ENCODE measurements at places on chromosomes 13 and 19. TPM values are rescaled to one million over a fixed set of nuclear protein-coding genes. Genes with fewer than 3 reads are reported as not detected.

Gene OSCAR
- not detected for total RNA-seq

Gene ZNF723
- not detected for total RNA-seq

Gene MFSD12
- total RNA-seq = 25.0 TPM

Gene CRX
- not detected for total RNA-seq

Gene TNNT1
- 1.3 TPM for total RNA-seq

Gene TINCR
- not detected for total RNA-seq

Gene LAIR1
- not detected for total RNA-seq

Gene LGALS14
- not detected for total RNA-seq

Gene CLDND2
- total RNA-seq = not detected

Gene HSD17B14
- 0.54 TPM for total RNA-seq

- H3K4me3 ChIP-seq = no peak overlapping the region
- no peak for DNase-seq
- no peaks in the 10 kb centered on the region for H3K27me3 ChIP-seq
- H3K36me3 ChIP-seq = no peaks in the 10 kb centered on the region
Measured at GRCh38 chr19:53626976-53627375, 4.8 kb upstream of the DPRX start.

DNA sequence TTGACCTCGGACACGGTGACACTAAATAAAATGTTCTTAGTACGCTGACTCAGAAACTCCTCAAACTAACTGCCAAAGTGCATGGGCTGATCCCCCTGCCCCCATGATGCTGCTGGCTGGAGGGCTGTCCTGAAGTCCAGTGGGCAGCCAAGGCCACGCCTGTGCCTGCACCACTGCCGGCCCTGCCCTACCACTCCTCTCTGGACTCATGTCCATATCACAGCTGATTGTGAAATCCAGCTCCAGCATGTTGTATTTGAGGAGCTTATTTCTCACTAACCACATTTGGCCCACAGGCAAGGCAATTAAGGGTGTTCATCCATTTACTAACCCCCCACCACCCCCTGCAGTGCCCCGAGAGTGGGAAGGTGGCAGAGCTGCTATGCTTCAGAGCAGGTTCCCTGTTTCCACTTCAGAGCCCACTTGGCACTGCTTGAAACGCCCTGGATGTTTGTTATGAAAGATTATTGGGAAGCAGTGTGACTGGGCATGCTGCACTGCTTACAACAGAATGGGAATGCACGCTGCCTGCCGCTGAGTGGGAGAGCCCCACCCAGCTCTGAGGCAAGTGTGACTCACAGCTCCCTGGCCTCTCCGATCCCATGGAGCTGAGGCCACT lies 114.0 kb downstream of the UQCRFS1 start:
- no peaks in the 10 kb centered on the region for H3K4me1 ChIP-seq
- no peak overlapping the region for H3K4me3 ChIP-seq
- H3K36me3 ChIP-seq = no peaks in the 10 kb centered on the region
- no peak overlapping the region for H3K27ac ChIP-seq
- DNase-seq = peak; percentile 77
- no peaks in the 10 kb centered on the region for H3K27me3 ChIP-seq

DNA sequence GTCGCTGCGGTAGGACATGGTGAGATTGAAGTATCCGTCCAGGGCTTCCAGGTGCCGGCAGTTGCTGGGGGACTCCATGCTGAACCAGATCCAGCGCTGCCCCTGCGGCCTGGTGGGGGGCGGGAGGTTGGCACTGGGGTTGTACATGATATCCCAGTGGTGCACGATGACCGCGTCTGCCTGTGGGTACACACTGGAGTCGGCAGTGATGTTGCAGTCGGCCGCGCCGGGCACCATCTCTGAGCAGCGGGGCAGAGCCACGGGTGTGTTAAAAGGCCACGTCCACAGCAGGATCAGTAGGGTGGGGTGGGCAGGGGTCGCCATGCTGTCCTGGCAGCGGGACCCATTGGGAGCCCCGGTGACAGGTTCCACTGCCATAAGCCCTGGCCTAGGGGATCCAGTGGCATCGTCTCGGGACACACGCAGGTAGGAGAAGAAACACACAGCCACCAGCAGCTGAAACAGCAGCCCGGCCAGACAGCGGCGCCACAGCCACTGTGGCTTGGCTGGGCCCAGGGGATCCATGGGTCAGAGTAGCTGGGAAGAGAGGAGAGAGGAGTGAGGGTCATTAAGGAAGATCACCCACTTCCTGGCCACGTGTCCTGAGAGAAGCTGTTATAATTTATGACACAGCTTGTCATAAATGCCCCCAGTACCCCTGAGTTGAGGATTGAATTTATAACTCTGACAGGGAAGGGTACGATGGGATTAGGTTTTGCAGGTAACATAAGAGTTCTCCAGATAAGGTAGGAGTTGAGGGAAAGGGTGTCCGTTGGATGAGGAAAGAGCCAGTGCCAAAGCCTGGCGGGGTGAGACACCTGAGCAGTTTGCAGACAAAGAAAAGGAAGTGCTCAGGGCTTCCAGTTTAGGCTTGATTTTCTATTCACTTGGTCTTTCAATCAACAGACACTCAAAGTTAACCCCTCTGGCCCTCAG lies 2.9 kb downstream of the FUT5 start:
- no peaks in the 10 kb centered on the region for H3K36me3 ChIP-seq
- no peak overlapping the region for H3K27ac ChIP-seq
- DNase-seq = no peak
- peaks cover 2% of the 10 kb centered on the region for H3K4me1 ChIP-seq
- H3K27me3 ChIP-seq = peaks cover 15% of the 10 kb centered on the region

GRCh38 chr19:38742906-38743305 lies 1.4 kb downstream of the CAPN12 start:
- no peak overlapping the region for H3K27ac ChIP-seq
- H3K27me3 ChIP-seq = no peaks in the 10 kb centered on the region
- no peaks in the 10 kb centered on the region for H3K36me3 ChIP-seq
- no peak for DNase-seq
- H3K4me1 ChIP-seq = no peaks in the 10 kb centered on the region
- no peak overlapping the region for H3K4me3 ChIP-seq

GRCh38 chr13:52399708-52400107 lies 6.3 kb downstream of the THSD1 start:
- no peak overlapping the region for H3K27ac ChIP-seq
- no peaks in the 10 kb centered on the region for H3K4me1 ChIP-seq
- H3K4me3 ChIP-seq = no peak overlapping the region
- H3K36me3 ChIP-seq = no peaks in the 10 kb centered on the region

DNA sequence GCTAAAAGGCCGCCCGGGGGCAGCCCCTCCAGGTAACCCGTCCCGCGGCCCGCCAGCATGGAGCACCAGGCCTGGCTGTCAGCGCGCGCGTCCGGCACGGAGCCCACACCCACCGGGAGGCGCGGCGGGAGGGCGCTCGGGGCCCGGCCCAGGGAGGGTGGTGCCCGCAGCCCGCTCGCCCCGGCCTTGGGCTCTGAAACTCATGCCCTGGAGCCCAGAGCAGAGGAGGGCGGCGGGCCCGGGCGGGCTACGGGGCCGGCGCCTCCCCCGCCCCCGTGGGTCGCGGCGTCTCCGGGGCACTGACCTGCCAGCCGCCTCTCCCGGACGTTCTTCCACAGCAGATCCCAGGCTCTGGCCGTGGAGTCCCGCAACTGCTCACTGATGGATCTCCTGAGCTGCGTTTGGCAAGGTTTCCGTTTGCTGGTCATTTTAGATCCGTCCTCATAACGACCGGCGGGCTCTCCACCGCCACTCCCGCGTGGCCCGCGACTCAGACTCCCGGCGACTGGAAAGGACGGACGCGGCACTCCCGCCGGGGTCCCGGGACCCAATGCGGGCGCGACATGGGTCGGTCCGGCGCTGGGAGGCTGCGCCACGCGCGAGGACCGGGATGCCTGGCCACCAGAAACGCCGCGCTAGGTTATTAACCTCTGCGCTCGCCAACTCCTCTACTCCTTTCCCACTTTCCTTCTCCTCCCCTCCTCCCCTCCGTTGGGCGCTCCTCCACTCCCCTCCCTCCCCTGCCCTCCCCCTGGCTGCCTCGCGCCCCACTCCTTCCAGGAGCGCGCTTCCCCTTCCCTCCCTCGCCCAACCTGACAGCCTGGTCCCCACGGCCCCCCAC lies 64.7 kb upstream of the STARD13 start:
- DNase-seq = peak; percentile 39
- peaks cover 6% of the 10 kb centered on the region for H3K36me3 ChIP-seq
- H3K27ac ChIP-seq = peak overlapping the region; percentile 95

DNA sequence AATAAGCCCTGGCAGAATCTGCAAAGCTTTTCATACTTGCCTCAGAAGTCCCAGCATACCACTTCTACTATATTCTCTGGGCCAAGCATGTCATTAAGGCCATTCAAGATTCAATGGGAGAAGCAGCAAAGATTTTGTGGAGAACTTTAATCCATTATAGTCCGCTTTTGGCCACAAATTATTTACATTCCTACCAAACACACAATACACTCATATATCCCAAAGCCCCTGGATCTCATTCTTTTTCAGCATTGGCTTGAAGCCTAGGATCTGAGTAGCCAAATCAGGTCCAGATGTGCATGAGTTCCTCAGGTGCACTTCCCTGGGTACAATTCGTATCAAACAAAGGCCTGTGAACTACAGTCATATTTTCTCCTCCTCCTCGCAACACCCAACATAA lies 203.4 kb downstream of the NDFIP2 start:
- H3K4me1 ChIP-seq = no peaks in the 10 kb centered on the region
- peak; percentile 4 for DNase-seq
- no peaks in the 10 kb centered on the region for H3K27me3 ChIP-seq
- H3K36me3 ChIP-seq = no peaks in the 10 kb centered on the region
- H3K27ac ChIP-seq = no peak overlapping the region

DNA sequence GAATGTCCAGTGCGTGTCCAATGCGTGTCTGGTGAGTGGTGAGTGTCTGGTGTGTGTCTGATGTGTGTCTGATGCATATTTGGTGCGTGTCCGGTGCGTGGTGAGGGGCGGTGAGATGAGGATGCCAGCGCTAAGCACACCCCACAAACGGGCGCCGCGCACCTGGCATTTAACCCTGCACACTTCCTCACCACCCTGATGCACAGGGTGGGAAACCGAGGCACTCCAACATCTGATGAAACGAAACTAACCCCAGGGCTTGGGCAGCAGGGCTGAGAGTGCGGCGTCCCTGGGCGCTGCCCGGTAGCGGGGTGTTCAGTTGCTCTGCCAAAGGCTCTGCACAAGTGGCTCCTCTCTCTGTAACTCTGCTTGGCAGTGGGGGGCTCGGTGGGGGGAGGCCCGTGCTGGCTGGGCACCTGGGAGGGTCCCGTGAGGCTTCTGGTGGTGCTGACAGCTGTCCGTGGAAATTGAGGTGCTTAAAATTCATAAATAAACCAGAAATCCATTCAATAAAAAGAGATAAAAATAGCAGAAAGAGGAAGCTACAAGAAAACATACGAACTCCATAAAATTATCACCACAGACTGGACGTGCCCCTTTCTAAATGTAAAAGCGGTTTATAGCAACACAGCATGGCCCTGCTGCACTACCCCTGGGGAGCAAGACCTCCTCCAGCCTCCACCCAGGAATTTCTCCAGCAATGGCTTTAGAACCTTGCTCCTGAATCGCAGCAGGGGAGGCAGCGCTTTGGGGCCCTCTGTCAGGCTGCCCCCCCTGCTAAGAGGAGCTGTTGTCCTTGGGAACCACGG lies 76.0 kb downstream of the RASA3 start:
- H3K27me3 ChIP-seq = no peaks in the 10 kb centered on the region
- peaks cover 38% of the 10 kb centered on the region for H3K36me3 ChIP-seq
- no peak overlapping the region for H3K27ac ChIP-seq
- no peak for DNase-seq
- peaks cover 9% of the 10 kb centered on the region for H3K4me1 ChIP-seq

- H3K4me3 ChIP-seq = no peak overlapping the region
- H3K27ac ChIP-seq = no peak overlapping the region
- H3K36me3 ChIP-seq = no peaks in the 10 kb centered on the region
- DNase-seq = peak; percentile 25
- H3K27me3 ChIP-seq = no peaks in the 10 kb centered on the region
- H3K4me1 ChIP-seq = peaks cover 26% of the 10 kb centered on the region
Measured at GRCh38 chr13:44627441-44627840, 51.3 kb upstream of the TSC22D1 start.

DNA sequence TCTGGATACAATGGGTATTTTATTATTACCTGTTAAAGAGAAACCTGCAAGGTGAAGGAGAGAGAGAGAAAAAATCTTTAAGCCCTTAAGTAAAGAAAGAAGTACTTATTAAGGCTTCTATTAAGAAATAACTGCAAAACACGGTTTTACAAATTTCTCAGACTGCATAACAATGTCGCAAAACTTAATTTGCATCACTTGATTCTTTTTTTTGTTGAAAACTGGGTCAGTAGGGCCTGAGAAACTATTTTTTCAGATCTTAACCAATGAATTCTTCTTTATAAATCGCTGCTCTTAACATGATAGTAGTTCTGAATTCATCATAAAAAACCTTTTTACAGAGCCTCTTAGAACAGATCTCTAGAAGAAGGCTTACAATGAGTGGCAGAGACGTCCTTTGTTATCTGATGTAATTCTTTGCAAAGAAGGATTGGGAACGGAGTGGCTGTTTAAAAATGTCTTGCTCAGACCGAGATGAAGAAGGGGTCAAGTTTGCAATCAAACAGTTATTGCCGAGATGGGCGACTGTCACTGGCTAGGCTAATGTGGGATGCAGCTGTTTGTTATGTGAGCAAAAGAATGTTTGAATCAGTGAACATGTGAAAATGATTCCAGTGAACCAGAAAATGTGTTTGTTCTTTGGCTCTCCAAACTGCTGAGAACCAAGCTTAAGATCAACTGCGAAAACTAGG lies 76.3 kb downstream of the ZNF536 start:
- H3K27ac ChIP-seq = no peak overlapping the region
- no peaks in the 10 kb centered on the region for H3K27me3 ChIP-seq
- H3K4me1 ChIP-seq = no peaks in the 10 kb centered on the region
- no peak for DNase-seq
- H3K4me3 ChIP-seq = no peak overlapping the region

GRCh38 chr13:51793570-51794271 lies 10.2 kb downstream of the DHRS12 start:
- no peaks in the 10 kb centered on the region for H3K27me3 ChIP-seq
- no peak overlapping the region for H3K4me3 ChIP-seq
- peak; percentile 91 for DNase-seq

GRCh38 chr19:46880431-46880830 lies 19.6 kb downstream of the ARHGAP35 start:
- DNase-seq = peak; percentile 13
- no peak overlapping the region for H3K27ac ChIP-seq
- no peaks in the 10 kb centered on the region for H3K27me3 ChIP-seq
- no peak overlapping the region for H3K4me3 ChIP-seq
- H3K4me1 ChIP-seq = peaks cover 10% of the 10 kb centered on the region

DNA sequence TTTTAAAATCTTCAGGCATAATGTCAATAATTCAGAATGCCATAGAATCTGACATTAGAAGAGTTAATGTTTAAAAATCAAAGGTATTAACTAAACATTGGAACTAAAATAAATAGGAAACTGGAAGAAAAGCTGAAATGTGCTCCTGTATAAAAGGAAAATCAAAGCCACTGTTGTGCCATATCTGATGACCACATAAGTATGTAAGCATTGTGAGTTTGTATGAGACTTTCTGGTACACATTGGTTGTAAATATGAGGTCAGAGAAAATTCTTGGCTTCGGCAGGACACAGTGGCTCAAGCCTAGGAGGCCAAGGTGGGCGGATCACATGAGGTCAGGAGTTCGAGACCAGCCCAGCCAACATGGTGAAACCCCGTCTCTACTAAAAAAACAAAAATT lies 48.3 kb upstream of the INTS6 start:
- peaks cover 1% of the 10 kb centered on the region for H3K4me1 ChIP-seq
- H3K27me3 ChIP-seq = no peaks in the 10 kb centered on the region
- DNase-seq = peak; percentile 39
- no peaks in the 10 kb centered on the region for H3K36me3 ChIP-seq
- H3K27ac ChIP-seq = no peak overlapping the region
- no peak overlapping the region for H3K4me3 ChIP-seq
